ENCODE measurements at places on chromosomes 16 and 17.

DNA sequence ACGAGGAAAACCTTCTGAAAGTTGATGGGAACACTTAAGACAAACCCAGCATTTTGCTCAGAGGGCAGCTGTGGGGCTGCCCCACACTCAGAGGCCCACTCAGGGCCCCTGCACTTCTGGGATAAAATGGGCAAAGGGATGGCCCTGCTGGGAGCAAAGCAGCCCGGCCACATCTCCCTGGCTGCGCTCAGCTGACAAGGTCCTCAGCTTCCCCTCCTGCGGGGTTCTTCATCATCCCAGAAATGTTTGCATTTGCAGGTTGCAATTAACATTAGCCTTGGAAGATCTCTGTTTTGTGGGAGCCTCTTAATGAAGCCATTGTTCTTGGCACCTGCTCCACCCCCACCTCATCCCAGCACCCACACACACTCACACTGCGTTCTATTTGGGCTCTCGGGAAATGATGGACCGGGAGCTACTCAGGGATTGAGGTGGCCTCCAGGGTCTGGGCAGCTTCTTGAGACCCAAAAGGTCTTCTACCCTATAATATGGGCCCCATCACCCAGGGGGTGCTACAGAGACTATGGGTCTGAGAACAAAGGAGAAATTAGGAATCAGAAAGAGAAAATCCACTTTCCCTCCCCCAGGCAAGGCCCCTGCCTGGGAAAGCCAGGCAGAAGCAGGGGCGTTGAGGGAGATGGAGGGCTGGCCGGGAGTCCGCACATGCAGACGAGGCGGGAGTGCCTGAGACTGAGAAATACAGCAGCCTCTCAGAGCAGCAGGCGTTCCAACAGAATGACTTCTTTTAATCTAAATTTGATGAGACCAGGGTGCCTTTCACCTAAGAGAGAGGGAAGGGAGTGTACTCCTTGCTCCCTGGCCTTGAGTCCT lies 53.7 kb upstream of the RPL38 start:
- DNase-seq = no peak

DNA sequence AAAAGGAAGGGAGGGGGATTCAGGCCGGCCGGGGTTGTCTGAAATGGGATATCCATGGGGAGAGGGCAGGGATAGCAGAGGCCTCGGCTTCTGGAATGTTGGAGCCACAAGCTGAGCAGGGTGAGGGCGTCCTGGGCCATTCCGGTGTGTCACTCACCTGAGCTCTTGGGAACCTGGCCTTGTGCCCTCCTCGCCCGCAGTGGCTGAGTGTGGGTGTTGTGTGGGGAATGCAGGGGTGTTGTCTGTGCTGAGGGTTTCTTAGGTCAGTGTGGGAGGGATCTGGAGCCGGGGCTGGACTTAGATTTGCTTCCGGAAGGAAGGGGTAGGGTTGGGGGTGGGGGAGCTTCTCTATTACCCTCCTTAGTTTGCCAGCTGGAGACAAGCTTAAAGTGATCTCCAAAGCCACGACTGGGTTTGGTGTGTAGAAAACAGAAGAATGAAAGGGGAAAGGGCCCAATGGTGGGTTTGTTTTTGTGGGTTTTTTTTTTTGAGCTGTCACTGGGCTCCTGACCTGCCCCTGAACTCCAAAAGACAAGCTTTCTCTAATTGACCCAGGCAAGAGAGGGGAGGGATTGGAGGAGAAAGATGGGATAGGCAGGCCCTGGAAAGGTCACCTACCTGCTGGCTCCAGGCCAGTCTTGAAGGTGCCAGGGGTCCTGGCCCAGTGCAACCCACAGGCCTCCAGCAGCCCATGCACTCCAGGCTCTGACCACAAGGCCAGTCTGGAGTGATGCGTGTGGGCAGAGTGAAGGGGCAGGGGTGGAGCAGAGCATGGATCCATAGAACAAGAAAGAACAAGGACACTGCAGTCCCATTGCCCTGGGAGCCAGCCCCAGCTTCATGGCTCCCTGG lies at the start of gene SULT1A2:
SULT1A2 (minus strand) TSS at position 211 of the 852 bp plus-strand sequence. CDS start 1,120 bp downstream, outside the sequence.
- no peak for DNase-seq

DNA sequence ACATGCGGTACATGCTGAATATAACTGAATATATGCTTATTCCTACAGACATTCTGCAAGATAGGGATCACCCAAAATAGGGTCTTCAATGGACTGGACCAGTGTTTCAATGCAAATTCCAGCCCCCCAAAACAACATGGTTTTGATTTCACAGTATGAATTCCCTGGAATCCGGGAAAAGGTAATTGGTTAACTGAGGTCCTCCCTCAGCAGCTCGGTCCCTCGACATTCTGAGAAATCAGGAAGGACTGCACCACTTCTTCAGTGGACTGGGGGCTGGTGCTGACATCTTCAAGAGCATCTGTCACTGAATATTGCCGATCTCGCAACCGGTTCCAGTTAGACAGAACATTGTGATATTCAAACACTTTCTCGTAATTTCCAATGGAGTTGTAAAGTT lies 25.1 kb downstream of the CHCT1 start:
- DNase-seq = no peak

DNA sequence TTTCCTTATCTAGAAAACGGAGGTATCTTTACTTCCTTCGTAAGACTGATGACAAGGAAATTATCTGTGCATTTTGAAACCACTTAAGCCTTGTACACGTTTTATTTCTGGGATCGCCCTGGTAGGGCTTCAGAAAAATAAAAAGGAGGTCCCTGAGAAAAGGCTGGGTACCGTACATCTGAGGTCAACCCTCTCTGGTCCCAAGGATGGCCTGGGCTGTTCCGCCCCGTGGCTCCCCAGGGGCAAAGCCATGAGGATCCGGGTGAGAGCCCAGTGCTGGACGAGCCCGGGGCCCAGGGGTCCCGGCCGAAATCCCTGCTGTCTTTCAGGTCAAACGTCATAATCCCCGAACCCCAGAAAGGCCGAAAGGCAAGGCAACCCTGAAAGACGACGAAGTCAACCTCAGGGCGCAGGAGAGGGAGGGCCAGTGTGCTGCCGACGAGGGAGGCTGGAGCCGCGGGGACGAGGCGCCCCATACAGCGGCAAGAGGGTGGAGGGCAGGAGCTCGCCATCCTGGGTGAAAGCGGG lies 656 bp upstream of the FUS start:
- no peak for DNase-seq

DNA sequence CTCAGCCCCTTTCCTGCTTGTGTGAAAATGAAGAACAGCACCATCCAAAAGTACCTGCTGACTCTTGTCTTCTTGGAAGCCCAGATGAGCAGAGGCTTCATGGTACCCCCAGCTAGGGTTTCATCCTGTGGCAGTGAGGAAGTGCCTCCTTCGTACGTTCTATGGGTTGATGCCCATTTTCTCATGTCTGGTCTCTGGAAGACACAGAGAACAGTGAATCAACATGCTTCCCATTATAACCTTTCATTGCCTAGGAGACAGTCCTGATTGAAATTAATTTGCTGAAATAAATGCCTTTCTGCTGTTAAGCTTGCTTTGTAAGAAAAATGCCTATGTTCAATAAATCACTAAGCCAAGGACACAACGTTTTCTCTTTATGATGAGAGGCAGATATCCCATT lies 36.5 kb downstream of the RCVRN start:
- no peak for DNase-seq

DNA sequence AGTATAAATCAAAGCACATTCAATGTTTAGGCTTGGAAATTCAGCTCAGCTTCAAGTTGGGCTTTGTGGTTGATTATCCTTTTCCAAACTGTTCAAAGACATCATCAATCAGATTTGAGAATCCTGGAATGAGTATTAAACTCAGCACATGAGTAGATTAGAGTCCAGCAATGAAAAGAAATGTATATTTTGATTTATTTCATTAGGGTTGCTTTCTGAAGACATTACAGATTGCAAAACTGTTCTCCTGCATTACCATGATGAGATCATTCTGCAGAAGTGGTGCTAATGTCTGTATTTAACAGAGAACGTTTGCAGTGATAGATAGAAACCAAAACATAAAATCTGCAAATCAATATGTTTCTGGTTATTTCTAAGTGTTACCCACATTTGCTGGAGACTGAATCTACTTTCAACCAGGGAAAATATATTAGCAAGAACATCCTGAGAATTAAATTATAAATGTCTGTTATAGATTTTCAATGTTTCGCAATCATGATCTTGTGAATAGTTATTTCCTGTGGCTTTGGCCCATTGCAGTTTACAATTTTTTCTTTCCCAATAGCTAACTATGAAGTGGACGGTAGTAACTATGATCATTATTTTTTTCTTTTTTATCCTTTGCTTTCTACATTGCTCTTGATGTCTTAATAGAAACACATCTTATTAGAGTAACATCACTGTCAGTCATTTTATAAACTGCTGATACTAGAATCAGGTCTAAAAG lies 1125.7 kb upstream of the GOT2 start:
- no peak for DNase-seq

DNA sequence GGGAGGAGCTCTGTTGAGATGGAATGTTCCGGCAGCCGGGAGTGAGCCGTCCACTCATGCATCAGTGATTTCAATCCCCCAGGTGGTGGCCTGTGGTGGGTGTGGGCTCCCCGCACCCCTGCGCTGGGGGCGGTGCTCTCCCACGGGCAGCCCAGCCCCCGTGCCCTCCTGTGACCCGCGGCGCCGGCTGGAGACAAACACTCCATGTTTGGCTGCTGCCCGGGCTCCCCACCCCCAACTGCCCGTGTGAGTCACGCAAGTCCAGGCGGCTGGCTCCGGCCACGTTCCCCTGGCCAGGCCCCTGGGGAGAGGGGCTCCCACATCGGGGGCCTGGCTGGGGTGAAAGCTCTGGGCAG lies 29.4 kb downstream of the CACNA1H start:
- DNase-seq = no peak

DNA sequence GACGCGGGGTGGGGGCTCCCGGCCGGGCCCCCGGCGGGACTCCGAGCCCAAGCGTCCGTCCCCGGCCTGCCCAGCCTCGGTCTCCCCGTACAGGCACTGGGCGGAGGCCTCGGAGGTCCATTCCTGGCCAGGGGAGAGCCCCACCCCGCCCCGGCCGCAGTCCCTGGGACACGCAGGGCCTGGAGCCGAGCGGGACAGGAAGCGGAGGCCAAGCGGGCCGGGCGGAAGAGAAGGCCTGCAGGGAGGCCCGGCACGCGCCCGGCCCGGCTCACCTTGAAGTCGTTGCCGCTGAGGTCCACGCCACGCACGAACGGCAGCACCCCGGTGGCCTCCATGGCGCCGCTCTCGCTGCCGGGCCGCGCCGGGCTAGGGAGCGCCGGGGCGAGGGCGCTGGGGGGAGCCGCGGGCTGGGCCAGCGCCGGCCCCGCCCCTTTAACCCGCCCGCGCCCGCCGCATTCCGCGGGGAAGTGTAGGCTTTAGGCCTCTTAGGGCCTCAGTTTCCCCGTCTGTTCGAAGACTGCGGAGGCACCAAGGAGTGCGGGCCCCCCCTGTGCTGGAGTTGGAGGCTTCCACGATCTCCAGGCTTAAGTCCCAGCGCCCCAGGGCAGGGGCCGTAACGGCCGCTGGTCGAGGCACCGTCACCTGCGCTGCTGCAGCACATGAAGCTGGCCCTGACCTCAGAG lies at the start of gene FLII:
FLII (minus strand) TSS at position 383 of the 683 bp plus-strand sequence; CDS start at position 335, 48 bp downstream.
- DNase-seq = peak; percentile 40

DNA sequence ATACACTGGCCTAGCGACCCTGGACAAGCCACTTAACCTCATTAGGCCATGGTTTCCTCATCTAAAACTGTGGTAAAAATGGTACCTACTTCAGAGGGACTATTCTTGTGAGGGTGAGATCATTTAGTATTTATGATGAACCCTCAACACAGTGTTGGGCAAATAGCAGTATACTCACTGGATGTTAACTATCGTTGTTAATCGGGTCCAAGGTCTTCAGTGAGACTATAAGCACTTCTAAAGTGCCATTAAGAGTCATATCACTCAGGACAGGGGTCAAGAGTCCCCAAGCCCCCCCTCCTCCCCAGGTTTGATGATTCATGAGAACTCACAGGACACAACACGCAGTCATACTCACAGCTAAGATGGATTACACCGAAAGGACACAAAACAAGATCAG lies 11.0 kb downstream of the TK2 start:
- DNase-seq = no peak

- no peak for DNase-seq
These were observed 328 bp upstream of the DRC7 start for GRCh38 chr16:57694231-57694724.

GRCh38 chr17:30405161-30405560 lies 26.4 kb downstream of the CPD start:
- no peak for DNase-seq

DNA sequence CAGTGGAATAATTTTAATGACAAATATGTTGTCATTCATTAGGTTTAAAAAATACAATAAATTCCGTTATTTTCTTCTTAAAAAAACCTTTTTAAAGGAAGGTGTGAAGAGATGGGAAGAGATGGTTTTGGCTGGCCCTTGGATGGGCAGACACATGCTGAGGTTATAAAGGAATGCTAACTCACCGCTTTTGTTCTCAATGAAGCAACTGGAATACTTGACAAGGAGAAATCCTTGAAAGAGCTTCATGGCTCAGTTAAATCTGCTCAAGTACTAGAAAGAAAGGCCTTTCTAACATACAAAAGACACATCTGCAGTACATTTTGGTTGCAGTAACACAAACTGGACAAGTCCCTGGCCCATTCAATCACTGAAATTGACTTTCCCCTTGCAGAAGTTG lies 158.3 kb upstream of the KCNJ16 start:
- DNase-seq = no peak

DNA sequence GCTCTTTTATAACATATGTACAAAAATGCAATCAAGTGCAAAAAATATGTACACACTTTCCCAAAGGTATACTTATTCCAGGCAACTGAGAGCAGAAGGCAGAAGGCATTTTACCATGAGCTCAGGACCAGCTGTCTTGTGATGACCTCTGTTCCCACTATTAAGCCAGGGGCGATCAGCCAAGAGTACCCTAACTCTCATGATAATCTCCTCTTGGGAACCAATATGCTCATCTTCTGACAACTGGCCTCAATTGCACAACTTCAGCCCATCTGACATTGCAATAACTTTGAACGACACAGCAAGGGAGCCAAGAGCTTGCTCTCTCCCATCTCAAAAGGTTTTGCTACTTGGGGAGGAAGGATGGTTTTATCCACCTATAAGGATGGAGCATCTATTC lies 471.9 kb downstream of the HS3ST3B1 start:
- DNase-seq = no peak

GRCh38 chr17:4759776-4760236 lies 11.9 kb upstream of the TM4SF5 start:
- no peak for DNase-seq

- no peak for DNase-seq
These were observed 682.4 kb downstream of the KCNJ18 start for GRCh38 chr17:22374741-22375140.

GRCh38 chr17:75691801-75692626 lies 24.9 kb downstream of the SAP30BP start:
- no peak for DNase-seq

DNA sequence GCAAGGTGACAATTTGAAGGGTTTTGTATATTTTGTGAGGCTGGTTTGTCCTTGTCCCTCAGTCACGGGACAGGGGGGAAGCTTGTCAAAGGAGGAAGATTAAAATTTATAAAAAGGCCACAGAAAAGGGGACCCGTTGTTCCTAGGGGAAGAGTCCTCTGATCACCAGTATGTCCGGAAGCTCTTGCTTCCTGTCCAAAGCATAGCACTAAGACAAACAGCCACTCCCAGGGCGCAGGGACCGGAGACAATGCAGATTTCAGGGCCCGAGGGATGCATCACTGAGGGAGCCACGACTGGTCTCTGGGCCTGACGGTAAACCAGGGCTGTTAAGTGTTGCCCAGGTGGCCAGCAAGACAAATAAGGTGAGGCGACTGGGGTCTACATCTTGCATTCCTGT lies 95.2 kb downstream of the MAF start:
- DNase-seq = no peak

Data from T follicular helper cell (primary cell).